Mammary epithelial cell (primary cell): ENCODE measurements at places on chromosomes 6 and 20.

DNA sequence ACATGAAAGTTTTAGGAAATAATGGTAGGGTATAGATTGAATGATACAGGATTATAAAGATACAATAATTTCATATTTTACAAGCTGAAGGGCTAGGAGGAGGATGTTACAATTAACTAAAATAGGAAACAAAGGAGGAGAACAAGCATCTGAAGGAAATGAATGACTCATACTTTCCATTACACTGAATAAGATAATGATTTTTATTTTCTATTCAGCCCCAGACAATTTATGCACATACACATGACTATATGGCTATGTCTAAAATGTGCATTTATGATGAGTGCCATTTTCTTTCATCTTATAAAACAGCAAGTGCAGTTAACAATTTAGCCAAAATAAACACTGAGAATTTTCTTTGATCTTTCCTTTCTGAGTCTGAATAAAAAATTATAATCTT is 994.6 kb upstream of the ADGRB3 start:
- DNase-seq: no peak

GRCh38 chr20:44768854-44769480 is 23.3 kb downstream of the KCNK15 start:
- no peak for DNase-seq

DNA sequence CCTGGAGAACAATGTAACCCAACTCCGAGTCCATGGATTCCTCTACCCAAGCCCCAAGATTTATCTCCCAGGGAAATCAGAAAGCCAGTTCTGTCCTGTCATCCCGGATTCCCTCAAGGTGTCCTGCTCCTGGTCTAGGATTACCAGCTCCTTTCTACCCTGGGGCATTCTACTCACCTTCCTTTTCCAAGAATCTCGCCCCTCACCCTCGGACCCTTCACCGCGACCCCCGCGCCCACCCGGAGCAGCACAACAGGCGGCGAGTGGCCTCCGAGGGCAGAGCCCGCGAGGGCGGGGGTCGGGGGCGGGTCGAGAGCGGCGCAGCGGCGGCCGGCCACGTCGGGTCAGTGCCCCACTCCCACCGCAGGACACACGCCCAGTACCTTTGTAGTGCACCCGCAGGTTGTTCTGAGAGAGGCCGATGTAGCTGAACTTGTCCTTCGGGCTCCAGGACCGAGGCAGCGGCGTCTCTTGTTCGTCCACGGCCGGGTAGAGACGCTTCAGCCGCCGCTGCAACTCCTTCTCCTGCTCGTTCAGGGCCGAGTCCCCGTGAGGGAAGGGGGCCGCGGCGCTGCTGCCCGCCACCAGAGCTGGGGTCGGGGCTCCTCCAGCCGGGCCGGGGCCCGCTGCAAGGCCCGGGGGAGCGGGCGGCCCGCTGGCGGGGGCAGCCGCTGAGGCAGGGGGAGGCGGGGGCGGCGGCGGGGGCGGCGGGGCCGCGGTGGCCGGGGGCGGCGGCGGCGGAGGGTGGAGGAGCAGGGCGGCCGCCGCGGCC is 897 bp downstream of the RANBP9 start:
- DNase-seq: peak; percentile 32

DNA sequence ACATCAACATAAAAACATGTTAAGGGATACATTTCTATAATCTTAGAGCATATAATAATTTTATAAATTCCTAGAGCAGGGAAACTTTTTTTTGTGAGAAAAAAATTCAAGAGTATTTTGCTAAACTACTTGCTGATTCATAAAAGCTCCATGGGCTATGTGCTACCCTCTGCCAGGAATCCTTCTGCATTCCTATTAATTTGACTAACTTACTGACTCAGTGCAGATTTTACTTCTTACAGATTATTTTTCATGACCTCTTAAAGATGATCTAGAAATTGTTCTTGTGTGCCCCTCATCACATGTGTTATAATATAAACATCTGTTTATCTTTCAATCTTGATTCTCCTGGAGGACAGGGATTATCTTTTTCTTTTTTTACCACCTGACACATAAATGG is 5.7 kb downstream of the VTA1 start:
- DNase-seq: no peak

DNA sequence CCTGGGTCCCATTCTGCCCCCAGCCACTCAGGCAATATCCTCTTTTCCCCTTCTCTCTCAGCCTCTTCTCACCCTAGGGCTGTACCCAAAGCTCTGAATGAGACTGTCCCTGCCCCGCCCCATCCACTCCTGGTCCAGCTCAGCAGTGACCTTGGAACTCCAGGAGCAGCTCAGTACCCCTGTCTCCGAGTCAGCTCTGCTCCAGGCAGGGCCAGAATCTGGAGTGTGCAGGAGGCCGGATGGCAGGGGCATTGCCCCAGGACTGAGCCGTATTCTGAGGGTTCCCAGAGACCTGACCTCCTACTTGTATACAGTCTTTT is 2.0 kb upstream of the RAET1G start:
- DNase-seq: no peak

DNA sequence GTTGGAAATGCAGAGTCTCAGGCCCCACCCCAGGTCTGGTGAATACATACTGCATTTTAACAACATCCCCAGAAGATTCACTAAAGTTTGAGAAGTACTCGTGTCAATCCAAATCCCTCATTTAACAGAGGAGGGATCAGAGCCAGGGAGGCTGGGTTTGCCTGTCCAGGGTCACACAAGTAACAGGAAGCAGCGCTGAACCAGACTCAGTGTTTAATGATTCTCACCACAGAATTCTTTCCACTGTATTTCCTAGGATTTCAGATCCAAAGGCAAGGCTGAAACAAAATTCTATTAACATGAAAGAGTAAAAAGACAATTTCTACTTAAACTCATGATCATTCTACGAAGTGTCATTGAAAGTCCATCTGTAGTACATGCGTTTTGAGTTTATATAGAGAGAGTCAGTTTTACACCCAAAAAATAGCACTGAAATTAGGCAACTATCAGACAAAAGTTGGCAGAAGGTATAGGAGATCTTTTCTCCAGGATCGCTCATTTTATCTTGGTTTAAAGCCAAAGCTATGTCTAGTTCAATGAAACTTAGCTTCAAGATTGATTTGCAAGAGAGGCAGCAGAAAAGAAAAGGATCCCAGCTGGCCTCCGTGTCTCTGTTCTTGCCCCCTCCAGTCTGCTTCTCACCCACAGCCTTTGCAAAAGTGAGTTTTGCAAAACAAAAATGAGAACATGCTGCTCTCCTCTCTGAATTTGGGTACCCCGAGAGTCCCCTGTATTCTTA is 6.0 kb upstream of the AGPAT4 start:
- no peak for DNase-seq

GRCh38 chr6:33313709-33314514 is at the start of gene TAPBP:
Gene TAPBP (minus strand): TSS chr6:33314078. CDS start chr6:33314041, 37 bp downstream.
- DNase-seq: peak; percentile 86

GRCh38 chr6:163417595-163417994 is 3.1 kb downstream of the QKI start:
- DNase-seq: no peak

GRCh38 chr6:40693768-40694167 is 106.6 kb upstream of the LRFN2 start:
- no peak for DNase-seq

DNA sequence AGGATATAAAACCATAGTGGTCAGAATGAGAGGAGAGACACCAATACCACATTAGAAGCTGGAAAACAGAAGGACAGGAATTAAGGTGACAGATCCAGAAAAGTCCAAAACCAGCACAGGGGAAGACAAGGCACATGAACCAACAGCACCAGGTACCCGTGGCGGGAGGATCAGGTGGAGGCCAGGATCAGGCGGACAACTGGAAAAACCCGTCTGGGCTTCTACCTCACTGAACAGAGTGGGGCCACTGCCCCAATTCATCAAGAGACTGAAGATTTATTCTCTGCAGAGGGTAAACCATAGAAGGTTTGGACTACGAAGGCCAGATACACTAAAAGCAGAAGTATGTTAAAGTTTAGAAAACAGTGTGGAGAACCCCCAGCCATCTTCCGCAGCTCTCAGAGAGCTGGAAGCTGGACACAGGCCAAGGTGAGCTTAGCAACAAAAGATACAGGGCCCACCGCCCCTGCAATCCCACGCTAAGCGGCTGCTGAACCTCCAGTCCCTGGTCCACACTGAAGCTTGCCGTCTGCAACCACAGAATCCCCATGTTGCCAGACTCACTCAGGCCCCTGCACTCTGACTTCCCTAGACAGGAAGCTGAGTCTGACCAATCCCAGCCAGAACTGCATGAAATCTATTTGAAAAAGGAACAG is 29.9 kb downstream of the ABHD12 start:
- no peak for DNase-seq

DNA sequence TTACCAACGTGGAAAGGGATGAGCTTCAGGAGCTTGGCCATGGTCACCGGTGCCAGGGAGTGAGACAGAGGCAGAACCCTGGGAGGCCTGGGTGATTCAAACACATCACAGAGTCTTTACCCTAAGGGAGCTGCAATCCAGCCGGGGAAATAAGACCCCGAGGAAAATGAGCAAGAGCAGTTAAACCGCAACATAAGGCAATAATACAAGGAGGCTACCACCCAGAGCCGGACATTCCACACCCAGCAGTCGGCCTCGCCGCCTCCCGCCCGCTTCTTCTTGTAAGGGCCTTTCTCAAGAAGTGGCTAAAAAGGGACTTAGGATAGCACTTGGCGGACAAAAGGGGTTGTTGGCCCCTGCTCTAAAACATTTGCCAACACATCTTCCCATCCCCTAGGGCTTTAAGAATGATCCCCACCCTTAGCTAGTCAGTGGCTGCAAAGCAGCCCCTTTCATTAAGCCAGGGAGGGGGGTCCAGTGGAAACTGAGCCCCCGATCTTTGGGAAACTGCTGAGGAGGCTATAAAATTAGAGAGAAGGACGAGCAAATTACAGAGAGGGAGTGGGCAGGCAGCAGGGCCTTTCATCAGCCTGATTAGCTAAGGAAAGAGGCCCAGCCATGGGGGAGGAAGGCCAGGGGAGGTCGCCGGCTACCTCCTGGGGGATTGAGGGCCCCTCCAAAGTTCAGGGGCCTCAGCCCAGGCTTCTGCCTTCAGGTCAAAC is 34.3 kb downstream of the SNX5 start:
- DNase-seq: no peak

- no peak for DNase-seq
Observed at GRCh38 chr20:58359441-58359840, 29.6 kb upstream of the VAPB start.

DNA sequence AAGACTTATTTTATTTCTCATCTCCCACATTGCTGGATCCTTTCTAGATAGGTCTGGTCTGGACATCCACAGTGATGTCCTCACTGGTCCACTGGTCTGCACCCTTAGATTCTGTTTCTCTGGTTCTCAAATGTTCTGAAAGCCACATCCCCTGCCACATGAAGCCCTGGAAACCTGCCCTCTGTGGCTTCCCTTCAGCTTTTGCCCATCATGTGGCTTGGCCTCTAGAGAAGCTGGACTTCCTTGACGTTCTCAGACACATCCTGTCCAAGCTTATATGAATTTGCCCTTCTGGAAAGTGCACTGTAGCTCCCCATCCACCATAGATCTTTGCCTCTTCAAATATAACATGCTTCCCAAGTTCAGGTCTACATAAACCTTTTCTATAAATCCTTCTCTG is 18.5 kb downstream of the CST4 start:
- DNase-seq: no peak

GRCh38 chr6:88494401-88495140 is 328.4 kb upstream of the CNR1 start:
- DNase-seq: no peak

DNA sequence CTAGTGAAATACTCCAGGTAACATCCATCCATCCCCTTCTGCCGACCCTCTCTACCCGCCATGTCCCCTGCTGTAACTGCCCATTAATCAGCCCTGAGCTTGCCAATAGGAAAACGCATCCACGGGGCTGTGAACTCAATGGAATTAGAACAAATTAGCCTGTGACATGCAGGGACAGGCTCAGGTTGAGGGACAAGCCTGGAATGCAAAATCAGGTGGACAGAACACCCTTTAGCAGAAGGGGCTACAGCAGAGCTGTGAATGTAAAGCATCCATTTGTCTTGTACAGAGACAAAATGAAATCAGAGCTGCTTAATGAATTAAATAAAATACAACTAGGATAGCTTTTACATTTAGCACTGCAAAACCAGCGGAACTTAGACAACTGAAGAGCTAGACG is 187.3 kb upstream of the SASH1 start:
- no peak for DNase-seq

DNA sequence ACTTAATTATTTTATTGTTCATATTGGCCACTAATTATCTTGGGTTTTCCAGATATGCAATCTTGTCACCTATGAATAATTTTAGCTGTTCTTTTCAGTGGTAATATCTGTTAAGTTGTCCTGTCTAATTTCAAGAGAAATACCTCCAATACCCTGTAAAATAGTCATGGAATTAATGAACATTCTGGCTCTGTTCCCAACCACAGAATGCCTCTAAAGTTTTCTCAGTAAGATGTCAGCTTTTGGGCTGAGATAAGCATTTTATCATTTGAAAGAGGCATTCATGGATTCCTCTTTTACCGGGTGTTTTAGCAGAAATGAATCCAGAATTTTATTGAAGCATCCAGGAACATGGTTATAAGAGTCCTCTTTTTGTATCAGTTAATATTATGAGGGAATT is 109.3 kb downstream of the WDR27 start:
- DNase-seq: peak; percentile 21

DNA sequence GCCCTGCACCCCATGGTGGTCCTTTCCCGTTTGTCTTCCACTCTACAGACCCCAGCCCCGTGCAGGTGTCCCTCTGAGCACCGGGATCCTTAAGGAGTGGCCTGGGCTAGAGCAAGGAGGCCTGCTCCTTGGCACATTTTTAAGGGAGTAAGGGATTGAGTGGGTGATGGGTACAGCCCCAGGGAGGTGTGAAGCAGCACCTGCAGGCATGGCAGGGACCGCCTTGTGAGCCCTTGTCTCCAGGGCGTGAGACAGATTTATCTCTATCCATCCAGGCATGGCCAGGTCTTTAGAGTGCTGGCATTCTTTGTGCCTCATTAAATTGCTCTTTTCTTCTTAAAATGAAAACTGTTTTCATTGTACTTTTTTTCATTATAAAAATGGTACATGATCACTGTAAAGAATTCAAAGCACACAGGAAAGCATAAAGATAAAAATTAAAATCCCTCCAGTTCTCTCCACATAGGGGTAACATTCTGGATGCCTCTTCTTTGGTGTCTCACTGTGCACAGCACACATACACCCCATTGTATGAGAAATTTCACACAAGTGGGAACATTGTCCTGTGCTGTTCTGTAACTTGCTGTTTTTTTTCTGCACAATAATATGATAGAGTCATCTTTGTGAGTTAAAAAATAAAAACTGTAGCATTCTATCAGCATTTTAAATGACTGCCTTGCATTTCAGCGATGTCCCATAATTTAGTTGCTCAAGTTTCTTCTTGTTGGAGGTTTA is 31.9 kb upstream of the ZNF831 start:
- DNase-seq: no peak
